ENCODE measurements at places on chromosomes 2 and 18.
A peak's percentile ranks its signal among the peaks of the same experiment; 100 is the strongest.

DNA sequence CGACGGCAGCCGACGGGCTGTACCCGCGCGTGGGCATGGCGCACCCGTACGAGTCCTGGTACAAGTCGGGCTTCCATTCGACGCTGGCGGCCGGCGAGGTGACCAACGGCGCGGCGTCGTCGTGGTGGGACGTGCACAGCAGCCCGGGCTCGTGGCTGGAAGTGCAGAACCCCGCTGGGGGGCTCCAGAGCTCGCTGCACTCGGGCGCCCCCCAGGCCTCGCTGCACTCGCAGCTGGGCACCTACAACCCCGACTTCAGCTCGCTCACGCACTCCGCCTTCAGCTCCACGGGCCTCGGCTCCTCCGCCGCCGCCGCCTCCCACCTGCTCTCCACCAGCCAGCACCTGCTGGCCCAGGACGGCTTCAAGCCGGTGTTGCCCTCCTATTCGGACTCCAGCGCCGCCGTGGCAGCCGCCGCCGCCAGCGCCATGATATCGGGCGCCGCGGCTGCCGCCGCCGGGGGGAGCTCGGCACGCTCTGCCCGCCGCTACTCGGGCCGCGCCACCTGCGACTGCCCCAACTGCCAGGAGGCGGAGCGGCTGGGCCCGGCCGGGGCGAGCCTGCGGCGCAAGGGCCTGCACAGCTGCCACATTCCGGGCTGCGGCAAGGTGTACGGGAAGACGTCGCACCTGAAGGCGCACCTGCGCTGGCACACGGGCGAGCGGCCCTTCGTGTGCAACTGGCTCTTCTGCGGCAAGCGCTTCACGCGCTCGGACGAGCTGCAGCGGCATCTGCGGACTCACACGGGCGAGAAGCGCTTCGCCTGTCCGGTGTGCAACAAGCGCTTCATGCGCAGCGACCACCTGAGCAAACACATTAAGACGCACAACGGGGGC, 2.0 kb downstream of the SP9 start:
- no peak for DNase-seq

- DNase-seq = no peak
Measured at GRCh38 chr2:113769555-113769954, 13.1 kb upstream of the SLC35F5 start.

DNA sequence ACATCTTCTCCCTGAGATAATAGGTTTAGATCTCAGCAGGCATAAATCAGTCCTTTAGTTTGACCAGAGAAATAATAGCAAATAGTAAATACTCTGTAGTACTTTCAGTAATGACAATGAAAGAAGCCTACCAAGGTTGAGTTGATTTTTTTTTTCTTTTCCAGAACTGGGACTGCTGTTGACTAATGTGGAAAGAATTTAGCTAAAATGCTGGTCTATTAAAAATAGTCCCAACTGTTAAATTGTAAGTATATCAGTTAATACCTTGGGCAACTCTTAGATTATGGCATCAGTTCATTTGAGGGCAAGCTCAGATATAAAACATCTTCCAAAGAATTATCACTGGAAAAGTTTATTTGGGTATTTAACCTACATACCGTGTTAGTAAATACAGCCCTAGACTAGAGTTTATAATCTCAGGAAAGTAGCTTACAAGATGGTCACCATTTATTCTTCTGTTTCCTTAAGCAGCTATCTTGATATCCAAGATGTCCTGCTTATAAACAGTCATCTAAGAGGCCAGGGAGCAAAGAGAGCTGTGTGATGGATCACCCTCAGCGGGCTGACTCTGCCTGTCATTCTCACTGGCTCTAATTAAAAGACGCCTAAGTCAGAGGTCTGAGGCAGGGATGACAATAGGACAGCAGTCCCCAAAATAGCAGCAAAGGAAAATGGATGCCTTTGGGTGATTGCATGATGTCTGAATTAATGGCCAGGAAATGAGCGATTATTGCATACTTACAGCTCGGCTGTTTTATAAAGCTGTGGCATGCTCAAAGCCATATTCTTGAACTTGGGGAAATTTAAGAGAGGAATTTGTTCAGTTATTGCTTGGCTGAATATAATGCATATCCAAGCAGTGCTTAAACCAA, 121.3 kb downstream of the MTX2 start:
- no peak for DNase-seq

DNA sequence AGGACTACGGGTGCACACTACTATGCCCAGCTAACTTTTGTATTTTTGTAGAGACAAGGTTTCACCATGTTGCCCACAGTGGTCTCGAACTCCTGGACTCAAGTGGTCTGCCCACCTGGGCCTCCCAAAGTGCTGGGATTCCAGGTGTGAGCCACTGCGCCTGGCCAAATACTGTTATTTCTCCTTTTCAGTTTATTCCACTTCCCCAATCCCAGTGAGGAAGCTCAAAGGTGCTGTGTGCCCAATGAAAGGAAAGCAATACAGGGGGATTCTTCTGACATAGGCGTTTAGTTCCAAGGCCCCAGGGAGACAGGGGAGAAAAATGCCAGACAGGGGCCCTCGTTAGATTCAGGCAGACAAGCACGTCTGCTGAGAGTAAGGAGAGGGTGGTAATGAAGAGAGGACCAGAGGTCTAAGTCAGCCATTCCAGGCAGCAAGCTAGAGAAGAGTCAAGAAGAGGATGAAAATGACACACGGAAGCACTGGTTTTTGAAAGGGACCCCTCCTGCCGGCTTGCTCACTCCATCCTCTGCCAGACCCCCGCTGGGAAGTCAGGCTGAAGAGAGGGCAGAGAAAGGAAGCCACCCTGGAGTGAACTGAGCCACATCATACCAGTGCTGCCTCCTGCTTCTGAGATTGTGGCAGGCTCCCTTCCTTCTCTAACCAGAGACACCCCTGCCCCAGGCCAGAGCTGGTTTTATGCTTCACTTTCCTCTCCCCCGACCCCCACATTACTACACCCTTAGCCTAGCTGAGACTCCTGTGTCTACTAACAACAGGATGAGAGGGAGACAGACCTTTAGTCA, 6.7 kb downstream of the INO80C start:
- no peak for DNase-seq

- no peak for DNase-seq
Measured at GRCh38 chr2:13660231-13660630, 943.5 kb downstream of the TRIB2 start.

- DNase-seq = peak; percentile 4
Measured at GRCh38 chr2:202780514-202781021, 91.0 kb downstream of the ICA1L start.

- DNase-seq = no peak
Measured at GRCh38 chr18:63264871-63265270, 54.7 kb downstream of the BCL2 start.

DNA sequence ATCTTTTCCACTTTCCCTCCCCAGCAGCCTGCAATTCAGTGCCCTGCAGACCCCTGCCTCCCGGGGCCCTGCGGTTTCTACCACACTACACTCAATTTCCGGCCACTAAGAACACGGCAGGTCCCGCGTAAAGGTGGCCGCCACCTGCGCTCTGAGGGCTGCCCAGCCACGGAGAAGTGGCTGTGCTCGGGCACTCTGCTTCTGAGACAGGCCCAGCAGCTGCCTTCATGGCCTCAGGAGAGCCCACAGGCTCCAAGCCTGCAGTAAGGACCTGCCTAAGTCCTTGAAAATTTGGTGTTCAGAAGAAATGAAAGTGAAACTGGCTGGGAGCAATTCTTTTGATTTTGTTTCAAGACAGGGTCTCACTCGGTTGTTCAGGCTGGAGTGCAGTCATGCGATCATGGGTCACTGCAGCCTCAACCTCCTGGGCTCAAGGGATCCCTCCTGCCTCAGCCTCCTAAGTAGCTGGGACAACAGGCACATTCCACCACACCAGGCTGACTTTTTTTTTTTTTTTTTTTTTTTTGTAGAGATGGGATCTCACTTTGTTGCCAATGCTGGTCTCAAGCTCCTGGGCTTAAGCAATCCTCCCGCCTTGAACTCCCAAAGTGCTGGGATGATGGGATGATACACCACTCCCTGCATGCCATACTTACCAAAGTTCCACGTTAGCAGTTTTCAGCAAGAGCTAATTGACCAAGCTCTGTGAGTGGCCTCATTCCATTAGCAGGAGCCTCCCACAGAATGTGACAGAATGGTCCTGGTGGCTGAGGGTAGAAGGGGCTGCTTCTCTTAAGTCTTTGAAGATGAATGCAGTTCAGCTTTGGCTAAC, 14.6 kb upstream of the ALPP start:
- no peak for DNase-seq

GRCh38 chr2:12192762-12193161, 446.3 kb downstream of the LPIN1 start:
- DNase-seq = peak; percentile 46

DNA sequence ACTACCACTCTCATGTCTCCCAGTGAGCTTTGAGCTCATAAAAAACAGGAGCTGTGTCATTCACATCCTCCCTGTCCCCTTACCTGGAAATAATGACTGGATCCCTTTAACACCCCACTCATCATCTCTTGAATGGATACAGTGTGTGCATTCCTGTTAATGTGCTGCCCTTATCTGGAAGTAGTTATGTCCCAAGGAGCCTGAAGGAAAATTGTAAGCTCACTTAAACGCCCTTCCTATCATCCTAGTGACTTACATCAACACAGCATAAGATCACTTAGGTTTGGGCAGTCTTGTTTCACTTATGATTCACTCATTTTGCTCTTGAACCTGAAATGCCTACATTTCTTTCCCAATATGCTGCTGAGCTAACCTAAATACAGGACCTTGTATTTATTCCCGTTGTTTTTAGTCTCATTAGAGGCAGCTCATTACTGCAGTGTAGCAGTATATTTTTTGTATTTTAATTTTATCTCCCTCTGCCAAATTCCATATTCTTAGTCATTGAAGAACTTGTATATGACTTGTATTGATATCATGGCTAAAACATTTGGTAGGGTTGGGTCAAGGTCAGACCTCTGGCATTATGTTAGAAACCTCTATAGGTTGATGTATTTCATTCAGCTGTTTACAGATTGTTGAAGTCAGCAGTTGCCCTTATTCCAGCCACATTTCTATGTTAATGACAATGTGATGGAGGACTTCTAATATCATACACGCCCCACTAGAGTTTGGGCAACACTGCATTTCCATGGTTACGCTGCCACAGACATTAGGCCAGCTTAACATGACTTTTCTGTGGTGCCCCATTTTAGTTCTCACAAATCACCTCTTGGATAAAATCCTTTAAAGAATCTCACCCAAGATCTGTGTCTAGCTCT, 72.9 kb downstream of the PKP4 start:
- DNase-seq = peak; percentile 53

DNA sequence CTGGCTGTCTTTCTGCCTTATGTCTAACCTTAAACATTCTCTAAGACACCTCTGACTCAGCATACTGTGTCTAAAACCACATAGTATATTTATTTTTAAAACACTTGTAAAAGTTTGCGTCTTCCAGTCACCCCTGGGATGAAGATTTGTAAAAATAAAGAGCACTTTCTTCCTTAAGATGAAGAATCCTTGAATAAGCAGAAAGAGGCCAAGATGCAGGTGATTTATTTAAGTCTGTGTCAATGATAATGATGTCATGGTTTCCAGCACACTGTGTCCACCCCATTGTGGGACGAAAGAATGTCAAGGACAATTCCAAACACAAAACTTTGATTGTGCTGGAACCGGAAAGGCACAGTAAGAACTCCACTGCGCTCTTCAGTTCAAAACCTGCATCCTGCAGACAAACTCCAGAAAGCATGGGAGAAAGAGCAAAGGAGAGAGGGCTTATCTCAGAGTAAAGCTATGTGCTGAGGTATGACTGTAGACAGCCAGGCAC, 92.9 kb downstream of the ZEB2 start:
- DNase-seq = peak; percentile 76

DNA sequence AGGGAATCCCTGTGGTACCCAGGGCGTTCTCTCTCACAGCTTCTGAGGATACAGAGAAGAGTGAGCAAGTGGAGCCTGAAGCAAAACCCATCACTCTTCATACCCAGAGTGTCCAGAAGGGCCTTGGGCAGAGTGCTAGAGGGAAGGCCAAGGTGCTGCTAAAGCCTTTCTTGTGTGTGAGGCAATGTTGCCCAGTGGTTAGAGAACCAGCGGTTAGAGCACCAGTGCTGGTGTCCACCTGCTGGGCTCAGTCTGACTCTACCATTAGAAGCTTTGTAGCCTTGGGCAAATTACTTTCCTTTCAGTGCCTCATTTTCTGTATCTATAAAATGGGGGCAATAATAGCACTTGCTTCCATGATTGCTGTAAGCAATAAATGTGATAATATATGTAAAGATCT, 210.5 kb upstream of the SKOR2 start:
- DNase-seq = no peak

- DNase-seq = no peak
Measured at GRCh38 chr18:60070631-60071030, 170.8 kb downstream of the PMAIP1 start.

GRCh38 chr2:147051248-147051647, 793.6 kb upstream of the ACVR2A start:
- peak; percentile 66 for DNase-seq

DNA sequence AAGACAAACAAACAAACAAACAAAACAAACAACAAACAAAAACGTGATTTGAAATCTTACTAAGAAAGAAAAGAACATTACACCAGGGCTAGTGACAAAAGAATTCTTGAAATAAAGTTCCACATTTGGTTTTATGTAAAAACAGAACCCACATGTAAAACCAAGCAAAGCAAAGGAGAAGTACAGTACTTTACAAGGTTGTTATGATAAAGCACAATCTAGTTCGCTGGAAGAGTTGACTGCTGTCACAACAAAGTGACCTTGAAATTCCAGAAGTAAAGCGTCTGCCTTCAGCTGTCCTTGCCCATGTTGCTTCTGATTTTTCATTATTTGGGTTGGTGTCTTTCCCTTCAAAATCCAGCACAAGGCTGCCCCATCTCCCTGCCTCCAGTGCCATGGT, 94.8 kb upstream of the CYRIA start:
- DNase-seq = no peak

GRCh38 chr2:151409601-151410484, at the start of gene RIF1:
TSS of gene RIF1 (plus strand) at chr2:151409902. CDS start at chr2:151410424, 522 bp downstream.
- peak; percentile 92 for DNase-seq

DNA sequence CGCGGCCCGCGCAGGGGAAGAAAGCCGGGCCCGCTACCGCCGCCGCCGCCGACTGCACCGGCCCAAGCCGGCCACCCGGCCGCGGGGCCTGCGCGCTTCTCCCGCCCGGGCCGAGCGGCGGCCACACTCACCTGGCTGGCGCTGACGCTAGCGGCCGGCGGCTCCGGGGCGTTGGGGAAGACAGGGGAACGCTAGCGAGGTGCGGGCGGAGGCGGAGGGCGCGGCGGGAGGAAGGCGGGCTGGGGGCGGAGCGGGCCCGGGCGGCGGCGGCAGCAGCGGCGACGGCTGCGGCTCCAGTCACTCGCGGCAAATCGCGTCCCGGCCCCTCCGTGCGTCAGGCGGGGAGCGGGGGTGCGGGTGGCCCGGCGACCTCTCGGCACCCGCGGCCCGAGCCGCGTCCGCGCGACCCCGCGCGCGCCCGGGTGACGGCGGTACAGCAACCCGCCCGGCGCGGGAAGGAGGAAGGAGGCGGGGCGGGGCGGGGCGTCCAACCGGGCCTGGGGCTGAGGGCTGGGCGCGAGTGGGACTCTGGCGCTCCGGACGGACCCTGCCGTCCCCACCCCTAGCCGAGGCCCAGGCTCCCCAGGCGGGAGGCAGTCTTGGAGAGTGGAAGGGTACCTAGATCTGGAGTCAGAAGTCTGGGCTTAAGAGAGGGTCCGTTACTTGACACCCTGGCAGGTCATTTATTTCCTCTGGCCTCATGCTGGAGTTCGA, at the start of gene SESTD1:
SESTD1 (minus strand) TSS at position 465 of the 714 bp plus-strand sequence. CDS start 72,991 bp downstream, outside the sequence.
- DNase-seq = peak; percentile 45

GRCh38 chr2:68469935-68470334, 2.5 kb downstream of the APLF start:
- DNase-seq = peak; percentile 30

- DNase-seq = no peak
Measured at GRCh38 chr2:30110773-30111172, 36.0 kb upstream of the YPEL5 start.

All from fibroblast of pulmonary artery (primary cell).